Transverse colon (tissue), 4 donors: ENCODE measurements at places on chromosomes 11 and 22. TPM values are rescaled to one million over a fixed set of nuclear protein-coding genes. Genes with fewer than 3 reads are reported as not detected.

DNA sequence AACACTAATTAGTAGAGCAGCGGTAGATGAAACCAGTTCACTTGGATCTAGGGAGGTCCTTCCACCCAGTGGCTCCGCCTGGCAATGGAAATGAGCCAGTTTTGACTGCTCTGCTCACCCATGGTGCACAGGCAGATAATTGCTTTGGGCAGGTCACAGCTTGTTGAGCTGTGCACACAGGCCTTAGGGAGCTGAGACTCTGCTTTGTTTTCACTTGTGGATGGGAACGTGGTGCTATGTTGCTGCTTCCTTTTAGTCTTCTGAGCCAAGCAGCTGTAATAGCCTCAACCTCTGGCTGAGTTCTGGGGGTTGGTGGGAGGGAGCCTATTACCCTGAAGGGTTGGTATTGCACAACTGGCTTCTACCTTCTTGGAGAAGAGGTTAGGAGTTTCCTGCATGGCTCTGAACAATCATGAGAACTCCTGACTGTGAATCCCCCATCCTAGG is 262.3 kb upstream of the MTNR1B start:
- no peaks in the 10 kb centered on the region for H3K27me3 ChIP-seq
- H3K4me1 ChIP-seq, result no peaks in the 10 kb centered on the region
- no peak for DNase-seq

DNA sequence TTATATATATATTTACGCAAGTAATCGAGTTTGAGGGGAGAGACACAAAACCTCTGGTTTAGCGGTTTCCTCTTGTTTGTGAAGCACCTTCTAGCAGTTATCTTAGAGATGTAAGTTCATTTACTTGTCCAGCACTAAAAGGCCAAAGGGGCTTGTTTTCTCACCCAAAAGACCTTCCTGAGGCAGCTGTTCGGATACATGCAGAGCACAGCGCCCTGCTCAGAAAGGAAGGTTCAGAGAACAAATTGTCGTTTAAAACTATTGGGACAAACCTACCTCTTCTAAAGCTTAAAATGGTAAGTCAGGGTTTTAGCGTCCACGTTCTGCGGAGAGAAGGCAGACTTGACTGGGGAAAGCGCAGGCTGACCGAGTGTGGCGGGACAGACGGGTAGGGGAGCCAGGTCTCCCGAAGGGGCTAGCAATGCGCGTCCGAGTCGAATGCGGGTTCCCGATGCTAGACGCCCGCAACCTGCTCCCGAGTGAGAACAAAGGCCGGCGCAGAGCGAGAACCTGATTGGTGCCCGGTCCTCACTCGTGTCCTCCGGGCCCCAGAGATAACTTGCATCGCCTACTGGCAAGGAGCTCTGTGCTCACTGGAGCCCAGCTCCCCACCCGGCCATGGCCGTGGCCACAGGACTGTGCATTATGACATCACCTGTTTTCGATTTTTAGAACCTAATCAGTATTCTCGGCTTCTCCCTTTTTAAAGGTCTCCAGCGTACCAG is 1.0 kb upstream of the SESN3 start:
- peak; percentile 66 for DNase-seq
- H3K36me3 ChIP-seq, result no peaks in the 10 kb centered on the region
- no peaks in the 10 kb centered on the region for H3K27me3 ChIP-seq
- peak overlapping the region; percentile 89 for H3K27ac ChIP-seq
- peaks cover 6% of the 10 kb centered on the region for H3K4me1 ChIP-seq

DNA sequence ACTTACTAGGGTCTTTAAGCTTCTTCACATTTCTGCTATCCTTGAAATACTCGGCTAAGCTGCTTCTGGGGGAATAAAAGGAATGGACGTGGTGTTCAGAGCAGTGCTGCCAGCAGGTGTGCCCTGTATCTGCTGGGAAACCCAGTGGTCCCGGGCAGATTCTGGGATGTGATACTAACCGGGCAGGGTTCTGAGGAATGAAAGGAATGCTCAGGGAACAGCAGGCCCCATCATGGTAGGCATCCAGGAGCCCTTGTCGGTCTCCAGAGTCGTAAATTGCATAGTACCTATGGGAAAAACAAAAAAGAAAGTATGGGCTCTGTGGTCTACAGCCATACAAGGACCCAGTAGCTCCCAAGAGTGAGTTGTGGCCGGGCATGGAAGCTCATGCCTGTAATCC is 4.5 kb upstream of the TMEM223 start:
- DNase-seq, result no peak
- no peaks in the 10 kb centered on the region for H3K27me3 ChIP-seq
- H3K36me3 ChIP-seq, result peaks cover 4% of the 10 kb centered on the region
- no peak overlapping the region for H3K4me3 ChIP-seq
- H3K27ac ChIP-seq, result no peak overlapping the region

GRCh38 chr22:50696799-50697561 is 24.4 kb downstream of the SHANK3 start:
- no peaks in the 10 kb centered on the region for H3K36me3 ChIP-seq
- peaks cover 8% of the 10 kb centered on the region for H3K4me1 ChIP-seq
- DNase-seq, result no peak
- peak overlapping the region; percentile 24 for H3K4me3 ChIP-seq

DNA sequence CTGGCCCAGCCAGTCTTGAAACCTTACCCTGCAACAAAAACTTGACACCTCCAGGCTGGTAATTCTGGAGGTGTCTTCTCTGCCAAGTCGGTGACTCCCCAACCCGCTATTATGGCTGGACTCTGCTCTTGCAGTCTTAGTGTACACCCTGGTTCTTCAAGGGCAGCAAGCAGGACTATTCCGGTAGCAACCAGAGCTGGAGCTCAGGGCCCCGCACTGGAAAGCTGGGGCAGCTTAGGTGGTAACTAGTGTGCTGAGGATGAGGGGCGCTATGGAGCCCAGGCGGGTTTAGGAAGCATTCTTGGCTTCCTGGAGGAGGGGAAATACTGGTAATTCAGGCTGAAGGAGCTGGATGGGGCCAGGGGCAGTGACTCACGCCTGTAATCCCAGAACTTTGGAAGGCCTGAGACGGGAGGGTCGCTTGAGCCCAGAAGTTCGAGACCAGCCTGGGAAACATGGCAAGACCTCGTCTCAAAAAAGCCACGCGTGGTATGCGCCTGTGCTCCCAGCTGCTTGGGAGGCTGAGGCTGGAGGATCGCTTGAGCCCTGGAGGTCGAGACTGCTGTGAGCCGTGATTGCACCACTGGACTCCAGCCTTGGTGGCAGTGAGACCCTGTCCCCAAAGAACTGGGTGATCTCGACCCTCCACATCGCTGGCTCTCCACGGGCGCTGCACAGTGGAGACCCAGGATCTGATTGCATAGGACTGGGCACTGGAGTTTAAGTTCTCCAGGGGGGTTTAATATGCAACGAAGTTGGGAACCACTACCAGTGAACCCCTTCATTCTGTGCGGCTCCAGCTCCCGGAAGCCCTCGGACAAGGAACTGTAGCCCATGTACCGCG is 10.6 kb upstream of the AIFM3 start:
- H3K4me3 ChIP-seq, result peak overlapping the region; percentile 68
- H3K36me3 ChIP-seq, result no peaks in the 10 kb centered on the region

GRCh38 chr11:2579315-2580060 is 120.3 kb downstream of the KCNQ1OT1 start:
- H3K27ac ChIP-seq, result no peak overlapping the region
- no peak for DNase-seq
- peaks cover 5% of the 10 kb centered on the region for H3K4me1 ChIP-seq
- H3K36me3 ChIP-seq, result no peaks in the 10 kb centered on the region
- H3K4me3 ChIP-seq, result no peak overlapping the region

GRCh38 chr11:61037441-61038093 is 64.7 kb upstream of the CD5 start:
- DNase-seq, result no peak
- no peak overlapping the region for H3K27ac ChIP-seq
- no peaks in the 10 kb centered on the region for H3K36me3 ChIP-seq
- H3K4me1 ChIP-seq, result no peaks in the 10 kb centered on the region

- H3K27ac ChIP-seq, result peak overlapping the region; percentile 75
- H3K36me3 ChIP-seq, result no peaks in the 10 kb centered on the region
- H3K27me3 ChIP-seq, result no peaks in the 10 kb centered on the region
- peak overlapping the region; percentile 25 for H3K4me3 ChIP-seq
- H3K4me1 ChIP-seq, result peaks cover 7% of the 10 kb centered on the region
These were observed 670 bp downstream of the LSP1 start for GRCh38 chr11:1853376-1854131.

GRCh38 chr22:47035425-47035881 is 273.0 kb downstream of the TBC1D22A start:
- no peak overlapping the region for H3K27ac ChIP-seq
- no peak for DNase-seq
- H3K4me1 ChIP-seq, result peaks cover 28% of the 10 kb centered on the region
- H3K27me3 ChIP-seq, result no peaks in the 10 kb centered on the region
- H3K4me3 ChIP-seq, result no peak overlapping the region

GRCh38 chr11:117189191-117189940 is 9.8 kb upstream of the TAGLN start:
- no peak overlapping the region for H3K27ac ChIP-seq
- no peak overlapping the region for H3K4me3 ChIP-seq
- peak; percentile 42 for DNase-seq
- no peaks in the 10 kb centered on the region for H3K27me3 ChIP-seq

DNA sequence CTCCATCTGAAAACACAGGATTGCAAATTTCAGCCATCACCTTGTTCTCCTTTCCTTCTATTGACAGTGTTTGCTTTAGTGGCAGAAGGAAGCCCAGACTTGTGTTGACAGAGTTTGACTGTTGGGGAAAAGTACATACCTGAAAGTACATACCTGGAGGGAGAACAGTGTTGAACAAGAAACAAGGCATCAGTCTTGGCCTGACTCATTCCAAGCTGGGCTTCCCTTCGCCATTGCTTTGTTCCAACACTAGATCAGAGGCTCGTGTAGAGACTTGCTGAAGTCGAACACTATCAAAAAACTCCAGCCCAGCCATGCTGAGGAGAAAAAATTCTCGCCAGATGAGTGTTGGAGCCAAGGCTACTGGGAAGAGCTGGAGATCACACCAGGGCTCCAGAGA is 133.4 kb downstream of the BBOX1 start:
- no peaks in the 10 kb centered on the region for H3K4me1 ChIP-seq
- DNase-seq, result no peak
- no peaks in the 10 kb centered on the region for H3K36me3 ChIP-seq
- H3K4me3 ChIP-seq, result no peak overlapping the region
- no peak overlapping the region for H3K27ac ChIP-seq

- no peaks in the 10 kb centered on the region for H3K27me3 ChIP-seq
- H3K4me1 ChIP-seq, result peaks cover 26% of the 10 kb centered on the region
- H3K27ac ChIP-seq, result peak overlapping the region; percentile 78
- no peaks in the 10 kb centered on the region for H3K36me3 ChIP-seq
- peak; percentile 14 for DNase-seq
These were observed 540.8 kb downstream of the SOX6 start for GRCh38 chr11:15815246-15816195.

GRCh38 chr22:26753125-26753862 is 95.9 kb downstream of the MIAT start:
- H3K27me3 ChIP-seq, result no peaks in the 10 kb centered on the region
- no peaks in the 10 kb centered on the region for H3K4me1 ChIP-seq

DNA sequence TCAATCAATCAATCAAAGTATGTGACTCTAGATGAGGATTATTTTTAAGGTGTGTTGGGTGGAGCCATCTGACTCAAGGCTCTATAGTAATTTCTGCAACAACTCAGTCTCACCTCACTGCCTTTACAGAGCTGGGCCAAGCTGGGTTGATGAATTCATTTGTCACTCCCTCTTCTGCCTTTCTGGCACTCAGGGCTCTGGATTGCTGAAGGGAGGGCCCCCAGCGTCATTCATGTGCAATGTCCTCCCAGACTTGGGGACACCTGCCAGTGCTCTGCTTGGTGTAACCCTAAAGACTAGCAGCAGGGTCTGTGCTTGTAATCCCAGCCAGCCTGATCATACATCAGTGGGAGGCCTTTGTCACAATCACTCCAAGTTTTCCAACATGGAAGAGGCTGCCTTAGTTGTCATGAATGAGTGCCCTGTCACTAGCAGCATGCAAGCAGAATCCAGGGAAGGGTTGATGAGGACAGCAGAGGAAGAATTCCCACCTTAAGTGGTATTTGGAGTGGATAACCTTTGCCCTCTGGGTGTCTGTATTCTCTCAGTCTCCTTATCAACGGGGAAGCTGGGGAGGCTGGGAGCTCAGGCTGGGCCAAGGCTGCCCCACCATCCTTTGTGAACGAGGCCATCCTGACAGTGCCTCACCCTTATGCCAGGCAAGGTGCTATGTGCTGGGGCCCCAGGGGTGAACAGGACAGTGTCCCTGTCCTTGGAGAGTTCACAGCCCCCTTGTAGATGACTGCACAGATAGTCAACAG is 2.0 kb upstream of the TP53I11 start:
- H3K36me3 ChIP-seq, result no peaks in the 10 kb centered on the region
- peaks cover 43% of the 10 kb centered on the region for H3K4me1 ChIP-seq
- no peak for DNase-seq
- peak overlapping the region; percentile 95 for H3K27ac ChIP-seq
- H3K4me3 ChIP-seq, result no peak overlapping the region

DNA sequence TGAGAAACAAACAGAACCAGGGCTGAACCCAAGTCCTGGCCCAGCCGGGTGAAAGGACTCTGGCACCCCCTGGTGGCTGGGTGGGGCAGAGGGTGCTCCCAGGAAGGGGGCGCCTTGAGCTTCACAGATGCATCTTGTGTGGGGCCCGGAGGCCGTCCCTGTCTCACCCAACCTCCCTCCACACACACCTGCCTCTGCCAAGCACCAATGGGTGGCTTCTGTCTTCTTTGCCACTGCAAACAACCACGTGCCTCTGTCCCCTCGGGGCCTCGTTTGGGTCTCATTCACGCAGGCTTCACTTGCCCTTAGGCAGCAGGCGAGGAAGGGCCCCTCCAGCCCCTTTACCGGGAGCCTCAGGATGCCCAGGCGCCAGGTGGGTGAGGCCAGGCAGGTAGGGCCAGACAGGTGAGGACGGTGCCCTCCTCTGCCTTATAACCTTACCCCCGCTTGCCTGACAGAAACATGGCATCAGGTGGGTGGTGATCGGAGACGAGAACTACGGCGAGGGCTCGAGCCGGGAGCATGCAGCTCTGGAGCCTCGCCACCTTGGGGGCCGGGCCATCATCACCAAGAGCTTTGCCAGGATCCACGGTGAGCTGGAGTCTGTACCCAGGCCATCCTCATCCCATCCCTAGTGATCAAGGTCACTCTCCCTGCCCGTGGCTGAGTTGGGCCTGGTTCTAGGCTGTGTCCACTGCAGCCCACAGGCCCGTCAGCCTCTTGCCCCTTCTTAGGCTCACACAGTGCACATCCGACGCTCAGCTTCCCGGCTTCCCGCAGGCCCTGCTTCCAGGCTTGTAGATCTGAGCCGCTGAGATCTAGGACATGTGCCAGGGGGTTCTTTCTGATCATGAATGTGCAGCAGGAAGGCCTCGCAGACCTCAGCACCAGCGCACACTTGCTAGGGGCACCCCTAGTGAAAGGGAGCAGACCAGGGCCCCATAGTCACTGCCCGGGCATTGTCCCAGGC is 17.2 kb downstream of the POLR3H start:
- peak; percentile 55 for DNase-seq
- H3K36me3 ChIP-seq, result peaks cover 25% of the 10 kb centered on the region
- no peak overlapping the region for H3K4me3 ChIP-seq
- H3K27ac ChIP-seq, result peak overlapping the region; percentile 75

GRCh38 chr11:57667736-57668433 is at the start of gene ZDHHC5:
TSS of gene ZDHHC5 (plus strand) at chr11:57668114. CDS start at chr11:57673091, 4,977 bp downstream.
- no peaks in the 10 kb centered on the region for H3K27me3 ChIP-seq
- peak within 1 kb of the TSS; percentile 94 for H3K27ac ChIP-seq
- DNase-seq, result peak; percentile 99
- no peaks in the 10 kb centered on the region for H3K36me3 ChIP-seq
- peak within 1 kb of the TSS; percentile 75 for H3K4me3 ChIP-seq

GRCh38 chr11:94330789-94331188 is 26.4 kb downstream of the IZUMO1R start:
- H3K27me3 ChIP-seq, result no peaks in the 10 kb centered on the region
- no peaks in the 10 kb centered on the region for H3K36me3 ChIP-seq
- H3K27ac ChIP-seq, result no peak overlapping the region

Gene SRRD
- 11.4 TPM for total RNA-seq

Gene BAIAP2L2
- total RNA-seq, result 337 TPM

Gene SEC14L6
- total RNA-seq, result 0.48 TPM

Gene ALDH3B1
- total RNA-seq, result 12.7 TPM

Gene CAPN5
- 210 TPM for total RNA-seq

Gene TRIM51
- total RNA-seq, result not detected
